ENCODE measurements at places on chromosomes 16 and 17.

GRCh38 chr16:83945587-83945986 lies 7.5 kb upstream of the OSGIN1 start:
- DNase-seq = no peak

GRCh38 chr16:69311533-69312387 lies 610 bp downstream of the VPS4A start:
- peak; percentile 12 for DNase-seq

- no peak for DNase-seq
Measured at GRCh38 chr17:1621273-1621954, 7.2 kb downstream of the SLC43A2 start.

DNA sequence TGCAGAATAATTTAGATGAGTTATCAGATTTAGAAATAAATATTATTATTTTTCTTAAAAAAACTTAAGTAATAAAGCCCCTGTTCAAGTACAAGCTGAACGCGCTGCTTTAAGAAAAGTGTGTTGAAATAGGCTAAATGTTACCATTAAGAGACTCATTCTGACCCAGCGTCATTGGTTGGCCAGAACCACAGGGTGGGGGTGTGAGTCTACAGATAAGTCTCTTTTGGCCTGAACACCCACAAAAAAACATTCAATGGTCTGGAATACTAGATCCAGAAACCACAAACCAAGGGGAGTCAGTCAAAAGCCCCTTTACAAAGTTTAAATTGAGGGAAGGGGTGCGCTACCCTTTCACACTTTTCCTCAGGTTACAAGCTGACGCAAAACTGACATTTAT lies 776.1 kb downstream of the KCNJ2 start:
- DNase-seq = no peak

DNA sequence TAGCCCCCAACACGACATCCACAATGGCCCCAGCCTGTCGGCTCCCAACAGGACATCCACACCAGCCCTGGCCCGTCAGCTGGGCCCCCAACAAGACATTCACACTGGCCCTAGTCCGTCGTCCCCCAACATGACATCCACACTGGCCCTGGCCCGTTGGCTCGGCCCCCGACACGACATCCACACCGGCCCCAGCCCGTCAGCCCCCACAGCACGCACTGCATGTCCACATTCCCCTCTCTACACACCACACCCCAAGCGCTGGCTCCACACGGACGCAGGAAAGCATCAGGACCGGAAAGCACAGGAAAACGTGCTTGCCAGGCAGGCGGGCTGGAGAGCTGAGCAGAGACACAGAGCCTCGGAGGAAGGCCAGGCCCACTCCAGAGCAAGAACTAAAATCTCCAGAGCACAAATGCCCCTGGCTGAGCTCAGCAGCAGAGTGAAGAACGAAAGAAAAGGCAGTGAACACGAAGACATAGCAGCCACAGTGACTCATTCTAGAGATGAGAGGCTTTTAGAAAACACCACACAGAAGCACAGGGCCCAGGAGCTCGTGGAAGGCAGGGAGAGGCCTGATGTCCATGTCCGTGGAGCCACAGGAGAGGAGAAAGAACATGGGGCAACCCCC lies 50.6 kb downstream of the LMF1 start:
- no peak for DNase-seq

DNA sequence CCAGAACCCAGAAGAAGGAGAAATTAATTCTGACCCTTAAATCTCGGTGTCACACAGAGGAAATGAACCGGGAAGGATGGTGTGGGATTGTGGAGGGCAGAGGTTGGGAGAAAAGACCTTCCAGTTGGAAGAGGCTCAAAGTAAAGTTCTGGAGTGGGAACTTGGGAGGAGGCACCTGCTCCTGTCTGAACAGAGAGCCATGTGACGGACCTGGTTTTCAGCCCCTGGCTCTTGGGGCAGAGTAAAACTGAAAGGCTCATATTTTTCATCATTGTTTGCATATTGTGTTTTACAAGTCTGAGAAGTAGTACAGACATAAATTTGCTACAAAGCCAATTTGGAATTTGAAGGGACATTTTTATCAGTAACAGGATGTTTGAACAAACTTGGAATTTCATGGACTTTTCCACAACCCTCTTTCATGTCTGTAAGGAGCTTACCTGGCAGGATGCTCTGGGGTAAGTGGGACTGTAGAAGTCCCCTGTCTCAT lies 24.4 kb upstream of the SEC14L1 start:
- DNase-seq = no peak

DNA sequence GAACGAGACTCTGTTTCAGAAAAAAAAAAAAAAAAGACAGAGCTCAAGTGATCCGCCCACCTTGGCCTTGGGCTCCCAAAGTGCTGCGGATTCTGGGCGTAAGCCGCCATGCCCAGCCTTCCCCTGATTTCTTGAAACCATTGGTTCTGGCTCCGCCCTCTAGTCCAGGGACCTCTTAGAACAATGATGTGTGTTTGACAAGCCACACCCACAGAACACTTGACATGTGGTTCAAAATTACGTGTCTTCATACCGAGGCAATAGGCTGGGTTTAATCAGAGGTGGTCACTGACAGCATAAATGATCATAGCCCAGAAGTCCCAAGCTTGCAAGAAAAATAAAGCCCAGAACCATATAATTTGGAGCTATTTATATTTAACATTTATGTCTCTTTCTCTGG lies 23.0 kb downstream of the KNOP1 start:
- DNase-seq = no peak

- no peak for DNase-seq
Measured at GRCh38 chr17:49577650-49577934, 1.9 kb downstream of the NXPH3 start.

GRCh38 chr17:31789707-31790505 lies 69.1 kb downstream of the COPRS start:
- no peak for DNase-seq

GRCh38 chr16:11109566-11109965 lies 146.4 kb downstream of the SOCS1 start:
- DNase-seq = no peak

GRCh38 chr16:82456683-82457082 lies 170.1 kb upstream of the CDH13 start:
- peak; percentile 27 for DNase-seq

GRCh38 chr17:79883202-79883601 lies 44.0 kb upstream of the CBX4 start:
- DNase-seq = no peak

GRCh38 chr17:10316801-10317542 lies 55.8 kb downstream of the MYH13 start:
- no peak for DNase-seq

DNA sequence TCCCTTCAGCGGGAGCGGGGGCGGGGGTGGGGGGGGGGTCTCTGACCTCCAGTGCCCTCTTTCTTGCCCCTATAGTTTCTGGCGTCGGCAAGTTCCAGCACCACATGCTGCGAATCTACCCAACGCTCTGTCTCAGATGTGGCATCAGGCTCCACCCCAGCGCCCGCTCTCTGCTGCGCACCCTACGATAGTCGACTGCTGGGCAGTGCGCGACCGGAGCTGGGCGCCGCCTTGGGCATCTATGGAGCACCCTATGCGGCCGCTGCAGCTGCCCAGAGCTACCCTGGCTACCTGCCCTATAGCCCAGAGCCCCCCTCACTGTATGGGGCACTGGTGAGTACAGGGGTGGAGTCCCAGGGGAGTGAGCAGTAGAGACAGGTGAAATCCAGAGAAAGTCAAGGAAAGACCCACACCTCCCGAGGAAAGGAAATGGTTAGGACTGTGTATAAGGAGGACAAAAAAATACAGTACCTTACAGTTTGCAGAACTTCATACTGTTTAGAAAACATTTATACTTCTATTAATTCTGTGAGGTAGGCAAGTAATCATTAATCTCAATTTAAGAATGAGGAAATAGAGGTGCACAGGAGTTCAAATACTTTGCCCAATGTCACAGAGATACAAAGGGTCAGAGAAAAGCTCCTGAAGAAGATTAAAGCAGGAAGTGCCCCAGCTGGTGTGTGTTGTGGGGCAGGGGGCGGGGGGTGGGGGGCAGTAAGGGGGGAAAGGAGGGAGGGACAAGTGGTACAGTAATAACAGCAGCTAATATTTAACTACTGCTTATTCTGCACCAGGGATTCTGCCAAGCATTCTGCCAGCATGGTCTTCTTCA lies 2.5 kb downstream of the IRX6 start:
- DNase-seq = no peak

GRCh38 chr17:6940186-6940649 lies 55.6 kb upstream of the ALOX12 start:
- no peak for DNase-seq

DNA sequence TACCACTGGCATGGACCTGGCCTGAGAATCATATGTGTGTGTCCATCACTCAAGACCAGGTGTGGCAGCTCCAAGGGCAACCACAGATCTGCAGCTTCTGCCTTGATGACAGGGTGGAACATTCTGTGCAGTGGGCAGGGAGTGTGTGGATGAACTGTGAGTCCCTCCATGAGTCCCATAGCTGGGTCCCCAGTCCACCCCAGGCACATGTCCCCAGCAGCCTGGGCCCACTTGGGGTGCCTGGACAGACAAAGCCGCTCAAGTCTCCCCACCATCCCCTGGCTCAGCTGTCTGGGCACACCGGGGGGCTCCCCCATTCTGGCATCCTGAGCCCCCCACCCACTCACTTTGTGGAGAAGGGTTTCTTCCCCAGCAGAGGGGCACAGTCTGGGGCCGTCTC lies 4.6 kb upstream of the KRT16 start:
- no peak for DNase-seq

GRCh38 chr17:2214047-2214928 lies 89.3 kb downstream of the SMG6 start:
- peak; percentile 9 for DNase-seq

DNA sequence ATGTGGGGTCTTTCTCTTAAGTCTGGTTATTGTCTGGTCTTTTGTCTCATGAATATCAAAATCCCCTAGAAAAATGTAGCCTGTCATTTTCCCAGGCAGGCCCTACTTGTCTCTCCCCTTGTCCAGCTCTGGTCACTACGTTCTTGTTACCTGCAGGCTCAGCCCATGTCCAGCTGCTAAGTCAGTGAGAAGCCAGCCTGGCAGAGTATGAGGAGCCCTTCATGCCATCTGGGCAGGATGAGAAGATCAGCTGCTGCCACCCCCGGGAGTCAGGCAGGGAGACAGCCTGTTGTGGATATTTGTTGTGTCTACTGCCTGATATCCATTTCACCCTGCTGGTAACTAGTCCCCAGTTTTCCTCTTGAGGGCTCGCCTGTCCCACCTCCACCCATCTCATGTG lies 88.9 kb downstream of the ASIC2 start:
- no peak for DNase-seq

- no peak for DNase-seq
Measured at GRCh38 chr16:27239026-27239425, 29.5 kb downstream of the NSMCE1 start.

DNA sequence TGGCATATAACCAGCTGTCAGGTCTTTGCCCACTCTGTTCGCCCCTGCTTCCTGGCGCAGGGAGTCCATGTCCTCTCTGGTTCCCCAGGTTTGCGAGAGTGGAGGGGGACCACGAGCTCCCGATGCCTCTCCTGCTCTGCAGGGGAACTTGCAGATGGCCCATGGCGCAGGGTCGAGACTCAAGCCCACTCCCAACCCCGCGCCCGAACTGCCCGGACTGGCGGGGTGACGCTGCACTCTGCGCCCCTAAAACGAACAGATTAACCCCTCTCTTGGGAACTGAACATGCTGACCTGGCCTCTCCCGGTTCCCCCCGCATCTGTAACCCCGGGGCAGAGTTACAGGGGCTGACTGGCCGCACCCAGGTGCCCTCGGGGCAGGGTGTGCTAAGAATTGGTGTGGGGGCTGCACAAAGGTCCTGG lies 681 bp upstream of the PLA2G15 start:
- no peak for DNase-seq

DNA sequence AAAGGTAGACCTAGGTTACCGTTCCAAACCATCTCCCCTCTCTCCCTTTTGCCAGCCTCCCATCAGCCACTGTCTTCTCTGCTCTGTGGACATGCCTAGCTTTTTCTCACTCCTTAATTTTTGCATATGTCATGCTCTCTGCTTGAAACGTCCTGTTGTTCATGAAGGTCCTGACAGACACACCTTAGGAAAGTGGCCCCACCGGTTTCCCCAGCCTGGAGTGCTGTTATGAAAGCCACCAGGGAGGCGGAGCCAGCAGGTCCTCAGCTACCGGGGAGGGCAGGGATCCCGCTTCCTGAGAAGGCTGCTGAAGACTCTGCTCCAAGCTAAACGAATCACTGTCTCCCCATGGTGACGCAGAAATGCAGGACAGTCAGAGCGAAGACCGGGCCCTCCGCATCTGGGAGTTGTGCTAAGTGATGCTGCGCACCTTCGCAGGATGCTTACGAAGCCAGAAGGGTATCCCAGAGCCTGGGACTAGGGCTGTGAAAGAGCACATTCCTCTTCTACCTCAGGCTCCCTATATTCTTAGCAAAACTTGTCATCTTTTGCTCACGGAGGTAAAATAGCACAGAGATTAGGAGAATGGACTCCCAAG lies 2.3 kb upstream of the SLC16A11 start:
- no peak for DNase-seq

DNA sequence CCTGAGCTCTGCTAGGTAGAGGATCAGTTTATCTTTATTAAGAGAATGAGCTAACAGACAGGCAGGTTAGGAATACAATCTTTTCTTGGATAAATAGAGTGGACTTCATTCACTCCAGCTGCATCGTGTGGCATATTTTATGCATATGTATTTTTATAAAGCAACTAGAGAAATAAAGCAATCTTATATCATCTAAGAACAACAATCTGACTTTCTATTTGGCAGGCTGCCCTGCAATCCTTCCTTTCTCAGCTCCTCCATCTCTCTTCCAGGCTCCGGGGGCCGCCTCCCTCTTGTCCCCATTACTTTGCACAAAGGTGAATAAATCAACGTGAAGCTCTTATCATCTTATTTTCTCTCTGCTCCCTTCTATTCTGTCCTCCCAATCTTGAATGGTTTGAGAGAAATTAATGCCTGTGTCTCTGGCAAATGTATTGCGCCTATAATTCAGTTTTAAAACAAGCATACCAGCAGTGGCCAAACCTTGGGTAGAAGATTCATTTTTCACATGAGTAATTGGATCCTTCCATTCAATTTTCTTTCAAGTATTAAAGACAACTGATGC lies 64.5 kb downstream of the HS3ST3A1 start:
- DNase-seq = no peak

DNA sequence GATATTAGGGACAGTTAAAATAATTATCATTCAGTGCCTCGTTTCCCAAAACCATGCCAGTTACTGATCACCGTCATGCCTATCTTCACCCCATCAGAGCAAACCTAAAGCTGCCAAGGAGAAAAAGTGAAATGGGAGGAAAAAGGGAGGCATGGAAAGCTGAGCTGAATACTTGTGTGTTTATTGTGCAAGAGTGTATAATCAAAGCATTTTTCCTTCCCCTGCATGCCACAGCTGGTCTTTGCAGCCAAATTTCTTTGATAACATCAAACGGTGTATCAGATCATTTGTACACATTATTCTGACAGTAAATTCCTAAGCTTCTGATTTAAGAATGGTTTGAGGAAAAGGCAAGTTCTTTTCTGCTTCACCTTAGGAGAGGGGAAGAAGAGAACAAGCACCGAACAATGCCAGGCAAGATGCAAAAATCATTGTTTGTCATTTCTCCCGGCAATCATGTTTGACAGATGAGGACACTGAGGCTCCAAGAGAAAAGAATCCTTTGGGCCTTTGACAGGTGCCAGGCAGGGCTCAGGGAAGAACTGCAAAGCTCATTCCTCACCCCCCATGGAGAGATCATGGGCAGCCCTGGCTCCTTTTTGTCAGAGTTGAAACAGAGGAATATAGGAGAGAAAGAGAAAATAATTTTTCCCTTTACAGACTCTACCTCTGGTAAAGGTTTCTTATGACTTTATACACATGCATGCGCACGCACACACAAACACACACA lies 51.4 kb upstream of the ARHGAP44 start:
- no peak for DNase-seq

Measured in RCC 7860 (cell line).